ENCODE measurements at places on chromosomes 12 and 14.
A peak's percentile ranks its signal among the peaks of the same experiment; 100 is the strongest.

DNA sequence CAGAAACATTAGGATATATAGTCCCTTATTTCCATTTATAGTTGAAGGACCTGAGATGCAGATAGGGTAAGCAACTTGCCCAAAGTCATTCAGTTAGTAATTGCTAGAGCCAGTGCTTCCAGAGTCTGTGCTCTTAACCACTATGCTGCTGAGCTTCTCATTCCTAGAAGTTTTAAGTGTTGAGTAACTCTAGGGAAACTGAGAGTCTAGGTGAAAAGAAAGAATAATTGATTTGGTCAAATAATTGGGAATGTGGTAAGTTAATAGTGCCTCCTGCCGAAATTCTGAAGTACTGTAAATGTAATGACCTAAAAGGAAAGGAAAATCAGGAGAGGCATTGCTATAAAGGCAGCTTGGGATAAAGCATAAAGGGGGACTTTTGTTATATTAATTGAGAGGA lies 14.1 kb downstream of the PYROXD1 start:
- DNase-seq, result no peak

GRCh38 chr12:79420146-79420618 lies 270.6 kb downstream of the PAWR start:
- DNase-seq, result no peak

GRCh38 chr12:71469258-71469750 lies 29.7 kb downstream of the LGR5 start:
- no peak for DNase-seq

DNA sequence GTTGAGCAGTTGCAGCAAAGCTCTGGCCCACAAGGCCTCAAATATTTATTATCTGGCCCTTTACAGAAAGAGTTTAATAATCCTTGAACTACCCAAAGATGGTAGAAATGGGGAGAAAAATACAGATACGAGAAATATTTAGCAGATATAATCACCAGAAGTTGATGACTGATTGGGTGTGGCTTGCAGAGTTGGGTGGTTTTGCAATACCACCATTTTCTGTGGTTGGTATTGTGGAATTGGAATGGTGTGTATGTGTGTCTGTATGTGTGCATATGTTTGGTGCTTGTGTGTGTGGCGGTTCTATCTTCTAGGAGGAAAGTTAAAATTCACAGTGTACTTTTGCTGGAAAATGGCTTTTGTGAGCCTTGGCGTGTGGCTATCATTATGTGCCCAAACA lies 85.4 kb upstream of the MANSC4 start:
- DNase-seq, result no peak

GRCh38 chr12:131499160-131499863 lies 211.6 kb upstream of the SFSWAP start:
- no peak for DNase-seq

GRCh38 chr12:108308395-108309085 lies 30.6 kb downstream of the CMKLR1 start:
- DNase-seq, result no peak

- DNase-seq, result no peak
These were observed 2.9 kb downstream of the GSG1 start for GRCh38 chr12:13100605-13100881.

DNA sequence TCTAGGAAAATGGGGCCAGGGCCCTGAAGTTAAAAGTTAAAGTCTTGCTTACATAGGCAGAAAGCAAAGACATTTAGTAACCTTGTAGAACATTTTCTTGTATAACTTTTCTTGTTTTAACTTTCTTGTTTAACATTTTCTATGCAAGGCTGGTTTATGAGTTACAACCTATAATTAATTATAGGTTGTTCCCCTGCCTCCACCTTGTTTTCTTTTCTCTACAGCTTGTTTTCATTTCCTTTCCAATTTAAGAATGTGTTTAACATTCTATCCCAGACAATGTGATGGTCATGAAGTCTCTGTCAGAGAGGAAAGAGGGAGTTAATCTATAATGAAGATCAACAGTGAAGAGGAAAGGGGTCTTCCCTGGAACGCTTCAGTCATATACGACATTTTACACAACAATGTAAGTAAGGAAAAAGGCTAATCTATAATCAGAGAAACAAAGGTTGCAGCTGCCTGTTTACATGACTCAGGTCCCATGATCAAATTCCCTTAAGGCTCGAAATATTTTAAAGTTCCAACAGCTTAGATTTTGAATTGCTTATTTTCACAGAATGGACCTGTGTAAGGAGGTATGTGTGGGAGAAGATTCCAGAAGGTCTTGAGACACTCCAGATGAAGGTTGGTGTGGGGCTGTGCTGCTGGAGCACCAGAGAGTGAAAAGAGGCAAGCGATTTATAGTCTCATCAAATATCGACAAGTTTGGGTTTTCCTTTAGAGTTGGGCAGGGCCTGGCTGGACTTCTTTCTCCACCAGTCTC lies 34.2 kb upstream of the TCL1B start:
- DNase-seq, result no peak

- DNase-seq, result no peak
These were observed 220.8 kb downstream of the ZFP36L1 start for GRCh38 chr14:68571928-68572525.

GRCh38 chr12:46269429-46270241 lies 792 bp upstream of the SLC38A1 start:
- peak; percentile 85 for DNase-seq

DNA sequence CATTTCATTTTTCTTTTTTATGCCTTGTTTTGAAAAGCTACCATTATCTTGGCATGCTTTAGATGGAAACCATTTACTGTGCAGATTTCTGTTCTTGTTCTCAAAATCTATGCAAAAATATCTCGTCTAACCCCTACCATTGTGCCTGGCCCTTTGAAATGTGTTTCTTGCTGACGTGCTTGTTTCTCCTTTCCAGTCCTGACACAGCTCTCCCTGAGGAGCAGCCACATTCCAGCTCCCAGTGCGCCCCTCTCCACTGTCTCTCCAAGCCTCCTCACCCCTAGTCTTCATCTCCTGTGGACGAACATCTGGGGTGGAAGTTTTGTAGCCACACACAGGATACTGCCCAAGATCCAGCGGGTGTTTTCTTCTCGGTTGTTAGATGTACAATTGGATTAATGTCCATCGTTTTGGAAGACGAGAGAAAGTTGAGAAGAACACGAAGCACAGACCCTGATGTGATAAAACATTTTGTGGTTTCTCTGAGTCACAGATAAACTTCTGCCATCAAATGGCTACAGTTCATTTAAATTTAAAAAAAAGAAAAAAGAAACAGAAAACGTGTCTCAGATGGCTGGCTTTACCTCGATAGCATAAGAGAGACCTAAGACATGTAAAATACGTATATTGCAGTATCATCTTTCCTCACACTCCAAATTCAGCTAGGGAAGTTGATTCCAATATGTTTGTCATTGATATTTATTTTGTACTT lies 21.9 kb upstream of the FGD4 start:
- no peak for DNase-seq

- peak; percentile 85 for DNase-seq
These were observed 178.6 kb downstream of the ADGRD1 start for GRCh38 chr12:131132118-131132892.

- no peak for DNase-seq
These were observed 52.8 kb downstream of the ATP2B1 start for GRCh38 chr12:89655841-89656240.

- DNase-seq, result no peak
These were observed 163.7 kb downstream of the GXYLT1 start for GRCh38 chr12:41981013-41981412.

DNA sequence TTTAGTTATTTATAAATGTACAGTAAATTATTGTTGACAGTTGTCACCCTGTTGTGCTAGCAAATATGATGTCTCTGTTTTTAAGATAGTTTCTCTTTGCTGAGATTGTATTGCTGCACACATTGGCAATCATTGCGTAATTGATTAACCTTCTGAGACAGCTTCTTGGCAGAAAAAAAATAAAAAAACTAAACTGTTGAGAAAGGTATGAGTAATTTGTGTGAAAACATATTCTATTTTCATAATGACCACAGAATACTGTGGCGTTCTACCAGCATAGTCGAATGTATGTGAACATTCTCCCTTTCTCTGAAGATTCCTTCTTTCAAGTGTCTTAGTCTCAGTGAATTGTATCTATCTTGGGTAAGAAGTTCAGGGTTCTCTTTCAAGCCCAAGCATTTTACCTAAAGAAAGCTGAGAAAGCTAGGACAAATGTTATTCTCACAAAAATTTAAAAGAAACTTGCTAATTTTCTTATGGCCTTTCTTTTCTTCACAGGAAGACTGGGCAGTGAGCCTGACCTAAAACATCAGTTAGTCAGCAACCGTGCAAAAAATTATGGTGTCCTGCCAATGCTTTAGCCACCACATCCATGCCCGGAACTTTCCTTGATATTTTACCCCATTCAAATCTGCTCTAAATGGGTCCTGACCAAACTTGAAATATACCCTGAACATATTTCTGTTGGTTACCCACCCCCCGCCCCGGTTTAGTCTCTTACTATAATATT lies 69.0 kb upstream of the REP15 start:
- no peak for DNase-seq

DNA sequence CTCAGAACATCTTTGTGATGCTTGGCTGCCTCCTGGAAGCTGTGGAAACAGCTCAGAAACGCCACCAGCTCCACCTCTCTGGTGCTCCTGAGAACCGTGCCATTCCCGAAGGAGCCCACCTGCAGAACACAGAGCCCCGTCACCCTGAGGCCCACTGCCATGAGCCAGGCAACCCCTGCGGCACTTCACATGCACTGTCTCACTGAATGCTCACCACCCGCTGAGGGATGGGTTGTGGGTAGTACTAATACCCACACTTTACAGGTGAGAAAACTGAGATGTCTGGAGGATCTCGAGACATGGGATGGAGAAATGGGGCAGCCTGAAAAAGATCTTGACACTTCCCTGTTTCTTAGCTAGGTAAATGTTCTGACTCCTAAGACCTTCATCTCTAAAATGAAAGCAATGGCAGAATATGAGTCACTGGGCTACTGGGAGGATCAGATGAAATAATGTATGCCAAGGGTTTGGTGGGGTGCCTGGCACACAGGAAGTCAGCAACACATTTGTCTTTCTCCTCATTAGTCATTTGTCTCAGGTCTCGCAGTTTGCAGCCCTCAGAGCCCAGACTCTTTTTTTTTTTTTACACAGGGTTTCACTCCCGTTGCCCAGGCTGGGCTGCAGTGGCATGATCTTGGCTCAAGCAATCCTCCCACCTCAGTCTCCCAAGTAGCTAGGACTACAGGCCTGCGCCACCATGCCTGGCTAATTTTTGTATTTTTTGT lies 5.3 kb downstream of the OASL start:
- DNase-seq, result peak; percentile 68

- no peak for DNase-seq
These were observed 218.5 kb downstream of the PHETA1 start for GRCh38 chr12:111150360-111150759.

GRCh38 chr12:42961395-42961794 lies 371.8 kb upstream of the PRICKLE1 start:
- no peak for DNase-seq

GRCh38 chr12:32559434-32559833 lies 119.7 kb upstream of the DNM1L start:
- DNase-seq, result no peak

DNA sequence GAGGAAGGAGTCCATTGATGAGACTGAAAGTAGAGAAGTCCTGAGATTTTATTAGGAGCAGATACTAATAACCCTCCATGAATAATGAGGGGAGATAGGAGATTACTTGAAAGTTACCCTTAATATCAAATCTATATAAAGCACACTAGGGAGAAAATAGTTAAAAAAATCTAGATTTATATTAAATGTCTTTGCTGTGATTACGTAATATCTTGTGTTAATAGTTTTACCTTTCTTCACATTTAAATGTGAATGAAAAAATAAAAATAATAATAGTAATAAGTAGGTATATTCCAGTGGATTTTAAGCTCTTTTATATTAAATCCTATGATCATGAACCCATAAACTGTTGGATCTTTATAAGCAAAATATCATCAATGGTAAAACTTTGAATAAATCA lies 267.3 kb upstream of the SYT10 start:
- DNase-seq, result no peak

DNA sequence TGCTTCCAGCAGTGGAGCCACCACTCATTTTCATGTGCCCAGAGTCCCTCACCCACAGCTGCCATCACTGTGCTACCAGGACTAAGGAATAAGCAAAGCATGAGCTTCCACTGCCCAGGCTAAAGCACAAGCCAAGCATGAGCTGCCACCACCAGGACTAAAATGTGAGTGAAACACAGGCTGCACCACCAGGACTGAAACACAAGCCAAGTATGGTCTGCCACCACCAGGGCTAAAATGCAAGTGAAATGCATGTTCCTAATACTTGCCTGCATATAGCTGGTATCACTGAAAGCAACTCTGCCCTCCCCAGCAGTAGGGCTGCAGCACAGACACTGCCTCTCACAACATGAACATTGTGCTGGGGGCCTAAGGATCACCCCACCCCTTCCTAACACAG lies 30.0 kb downstream of the CEP83 start:
- no peak for DNase-seq

DNA sequence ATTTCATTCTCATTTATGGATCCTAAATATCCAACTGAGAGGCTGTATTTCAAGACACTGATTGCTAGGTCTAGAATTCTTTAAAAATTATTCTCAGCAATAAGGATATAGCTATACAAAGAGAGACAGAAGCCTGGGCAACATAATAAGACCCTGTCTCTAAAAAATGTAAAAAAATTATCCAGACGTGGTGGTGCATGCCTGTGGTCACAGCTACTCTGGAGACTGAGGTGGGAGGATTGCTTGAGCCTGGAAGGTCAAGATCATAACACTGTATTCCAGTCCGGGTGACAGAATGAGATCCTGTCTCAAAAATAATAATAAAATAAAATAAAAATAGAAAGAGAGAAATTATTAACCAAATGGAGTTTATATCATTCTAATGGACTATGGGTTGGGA lies 20.6 kb upstream of the ARID2 start:
- no peak for DNase-seq

DNA sequence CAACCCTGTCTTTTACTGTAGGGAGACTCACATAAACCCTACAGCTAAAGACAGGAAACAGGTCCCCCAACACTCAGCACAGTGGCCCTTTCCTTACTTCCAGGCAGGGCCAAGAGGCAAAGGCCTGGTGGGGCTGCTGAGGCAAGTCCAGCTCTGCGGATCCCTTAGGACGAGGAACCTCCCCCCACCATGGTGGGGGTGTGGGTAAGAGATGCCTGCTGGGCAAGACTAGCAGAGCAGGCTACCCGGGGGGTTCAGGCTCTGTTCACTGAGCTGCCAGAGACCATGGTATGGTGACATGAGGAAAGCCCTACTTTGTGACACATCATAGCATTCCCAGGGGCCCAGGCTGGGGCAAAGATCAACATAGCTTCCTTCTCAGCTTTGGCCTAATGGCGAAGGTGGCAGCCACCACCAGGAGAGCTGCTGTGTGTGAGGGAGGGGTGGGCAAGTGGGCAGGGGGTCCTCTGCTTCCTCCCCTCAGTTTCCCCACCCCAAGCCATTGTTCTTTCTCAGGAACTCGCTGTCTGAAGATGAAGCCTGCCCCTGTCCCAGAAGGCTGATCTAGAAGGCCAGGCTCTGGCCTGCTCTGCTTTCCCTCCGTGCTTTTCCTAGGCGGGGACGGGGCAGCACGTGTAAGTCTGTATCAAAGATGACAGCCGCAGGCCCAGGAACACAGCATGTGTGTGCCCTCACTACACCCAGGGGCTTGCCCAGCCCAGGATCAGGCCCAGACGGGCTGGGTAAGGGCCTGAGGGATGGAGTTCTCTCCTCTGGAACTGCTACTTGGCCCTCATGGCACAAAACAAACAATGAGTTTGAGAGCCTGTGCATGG lies 10.1 kb upstream of the TINF2 start:
- DNase-seq, result no peak
